ENCODE measurements at places on chromosomes 7 and 10.

- DNase-seq, result no peak
Measured at GRCh38 chr10:80476685-80477084, 22.6 kb downstream of the TSPAN14 start.

GRCh38 chr10:57506414-57507094 is 761.1 kb downstream of the IPMK start:
- no peak for DNase-seq

DNA sequence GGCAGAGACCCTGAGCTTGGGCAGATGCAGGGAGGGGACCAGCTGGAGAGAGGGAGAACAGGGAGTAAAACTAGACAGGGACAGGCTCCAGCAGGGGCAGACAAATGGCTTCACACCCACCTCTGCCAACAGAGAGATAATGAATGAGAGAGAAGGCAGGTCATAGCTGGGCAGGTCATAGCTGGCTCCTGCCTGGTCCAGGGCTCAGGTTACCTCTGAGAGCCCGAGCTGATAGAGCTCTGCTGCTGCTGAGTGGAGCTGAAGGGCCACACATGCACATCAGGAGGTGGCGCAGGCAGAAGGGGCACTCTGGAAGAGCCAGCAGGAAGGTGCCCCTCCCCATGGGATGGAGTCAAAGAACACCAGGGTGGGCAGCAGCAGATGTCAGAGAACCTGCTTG is 154.2 kb downstream of the GFRA1 start:
- DNase-seq, result no peak

DNA sequence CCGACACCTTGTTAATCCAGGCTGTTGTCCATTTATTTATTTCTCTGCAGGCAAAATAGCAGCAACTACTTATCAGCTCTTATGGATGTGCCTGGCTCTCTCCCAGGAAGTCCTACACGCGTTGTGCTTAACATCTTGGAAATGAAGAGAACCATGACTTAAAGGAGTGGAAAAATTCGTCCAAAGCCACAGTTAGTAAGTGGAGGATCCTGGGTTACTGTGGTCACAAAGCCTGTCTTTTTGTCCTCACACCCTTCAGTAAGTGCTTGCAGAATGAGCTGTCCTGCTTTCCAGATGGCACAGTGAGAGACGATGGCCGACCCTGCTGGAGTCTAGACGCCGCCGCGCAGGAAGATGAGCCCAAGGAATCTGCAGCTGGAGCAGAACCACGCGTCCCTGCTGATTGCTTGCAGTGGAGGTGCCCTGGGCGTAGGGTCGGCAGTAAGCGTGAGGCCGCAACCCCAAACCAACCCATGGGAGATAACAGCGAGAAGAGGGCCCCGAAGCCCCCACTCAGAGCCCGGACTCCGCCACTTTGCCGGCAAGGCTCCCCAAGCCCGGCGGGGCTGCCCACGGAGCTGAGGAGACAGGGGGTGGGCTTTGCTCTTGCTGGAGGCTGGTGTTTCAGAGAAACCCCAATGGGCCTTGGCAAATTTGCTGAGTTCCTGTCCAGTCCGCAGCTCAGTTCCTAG is 178.6 kb downstream of the CXCL12 start:
- no peak for DNase-seq

GRCh38 chr10:184174-184573 is 48.9 kb downstream of the ZMYND11 start:
- no peak for DNase-seq

DNA sequence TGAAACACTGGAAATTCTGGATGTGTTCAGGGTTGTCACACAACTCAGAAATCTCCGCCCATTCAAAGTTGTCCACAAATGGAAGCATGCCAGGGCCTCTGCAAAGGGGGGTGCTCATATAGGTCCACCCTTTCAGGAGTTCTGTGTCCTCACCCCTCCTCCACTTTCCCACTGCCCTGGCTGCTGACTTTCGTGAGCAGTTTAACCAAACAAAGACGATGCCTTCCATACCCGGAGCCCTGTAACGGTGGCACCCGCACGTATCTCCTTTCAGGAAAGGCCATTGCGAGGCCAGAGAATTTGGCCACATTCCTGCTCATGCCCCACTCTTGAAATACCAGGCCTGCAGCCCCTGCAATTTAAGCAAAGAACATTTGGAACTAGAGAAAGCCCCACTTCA is 1.4 kb downstream of the CPXM2 start:
- no peak for DNase-seq

DNA sequence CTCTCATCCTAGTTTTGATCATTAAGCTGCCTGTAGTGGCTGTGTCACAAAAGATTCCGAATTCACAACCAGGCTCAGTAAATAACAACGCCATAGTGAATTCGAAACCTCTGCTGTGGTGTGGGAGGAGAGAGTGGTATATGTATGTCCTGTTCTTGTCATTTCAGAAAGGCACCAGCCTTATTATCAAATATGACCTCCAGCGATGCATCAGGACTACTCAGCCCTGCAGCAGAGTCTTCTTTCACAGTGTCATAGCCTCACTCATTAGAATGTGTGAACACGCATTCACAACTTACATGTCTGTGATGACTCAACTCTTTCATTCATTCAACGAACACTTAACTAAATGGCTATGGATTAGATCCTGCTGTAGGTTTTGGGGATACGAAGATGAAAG is 15.3 kb downstream of the AOC1 start:
- DNase-seq, result no peak

- DNase-seq, result no peak
Measured at GRCh38 chr7:115868369-115868768, 162.2 kb downstream of the TFEC start.

DNA sequence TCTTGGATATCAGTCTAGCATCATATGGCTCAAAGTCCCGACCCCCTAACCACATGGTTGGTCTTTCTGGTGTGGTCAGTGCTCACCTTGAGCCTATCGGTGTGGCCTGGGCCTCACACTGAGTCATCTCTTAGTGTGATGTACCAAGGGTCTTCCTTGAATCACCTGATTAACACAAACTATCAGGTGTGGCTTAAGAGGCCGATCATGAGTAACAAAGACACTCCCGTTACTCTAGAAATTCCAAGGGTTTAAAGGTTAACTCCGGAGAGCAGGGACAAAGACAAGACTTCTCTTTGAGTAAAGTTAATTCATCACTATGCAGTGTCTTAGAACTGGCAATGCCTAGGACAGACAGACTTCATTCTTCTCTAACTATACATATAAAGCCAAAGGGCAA is 52.3 kb upstream of the ARMC3 start:
- no peak for DNase-seq

DNA sequence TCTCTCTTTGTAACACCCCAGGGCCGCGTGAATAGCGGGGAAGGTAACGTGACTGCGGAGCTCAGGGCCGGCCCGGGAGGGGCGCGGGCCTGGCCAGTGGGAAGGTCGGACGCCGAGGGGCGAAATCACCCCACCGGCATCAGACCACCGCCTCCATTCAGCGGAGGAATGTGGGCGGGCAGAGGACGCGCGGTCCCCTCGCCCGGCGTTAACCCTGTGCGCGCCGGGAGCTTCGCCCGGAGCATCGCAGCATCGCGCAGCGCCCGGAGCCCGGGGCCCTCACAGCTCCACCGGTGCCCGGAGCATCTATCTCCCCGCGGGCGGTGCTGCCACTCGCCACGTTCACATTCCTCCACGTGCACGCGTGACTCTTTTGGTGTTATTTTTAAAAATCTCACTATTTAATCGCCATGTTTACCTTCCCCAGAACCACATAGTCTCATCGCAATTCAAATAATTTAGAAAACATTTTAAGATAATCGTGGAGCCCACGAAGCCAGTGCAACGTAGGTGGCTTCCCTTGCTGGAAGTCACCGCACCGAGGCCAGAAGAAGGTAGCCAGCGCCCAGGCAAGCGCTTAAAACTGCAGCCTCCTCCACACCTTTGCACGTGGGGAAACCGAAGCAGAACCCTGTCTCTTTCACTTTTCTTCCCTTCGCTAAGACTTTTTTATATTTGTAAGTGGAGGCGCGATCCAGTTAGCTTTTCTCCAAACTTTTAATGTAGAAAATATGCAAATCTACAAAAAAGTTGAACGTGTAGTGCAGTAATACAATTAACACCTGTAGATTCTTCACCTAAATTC is 21.8 kb downstream of the FGFBP3 start:
- DNase-seq, result peak; percentile 42

- no peak for DNase-seq
Measured at GRCh38 chr7:53504914-53505313, 469.5 kb downstream of the POM121L12 start.

DNA sequence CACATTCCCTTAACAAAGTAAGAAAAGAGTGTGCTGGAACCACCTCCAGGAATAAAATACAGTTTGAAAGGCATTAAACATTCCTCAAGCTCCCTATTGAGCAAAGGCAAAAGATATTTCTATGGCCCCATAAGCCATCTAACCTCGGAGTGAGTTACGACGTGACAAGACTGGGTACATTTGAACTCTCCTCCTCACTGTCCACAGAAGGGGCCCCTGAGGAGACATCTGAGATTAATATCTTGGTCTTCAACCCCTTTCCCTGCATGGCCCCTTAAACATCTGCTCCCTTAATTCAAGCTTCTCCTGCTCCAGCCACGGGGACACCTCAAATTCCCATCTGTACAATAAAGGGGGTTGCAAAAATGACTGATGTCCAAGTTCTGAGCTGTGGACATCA is 526 bp downstream of the GIMAP1 start:
- no peak for DNase-seq

DNA sequence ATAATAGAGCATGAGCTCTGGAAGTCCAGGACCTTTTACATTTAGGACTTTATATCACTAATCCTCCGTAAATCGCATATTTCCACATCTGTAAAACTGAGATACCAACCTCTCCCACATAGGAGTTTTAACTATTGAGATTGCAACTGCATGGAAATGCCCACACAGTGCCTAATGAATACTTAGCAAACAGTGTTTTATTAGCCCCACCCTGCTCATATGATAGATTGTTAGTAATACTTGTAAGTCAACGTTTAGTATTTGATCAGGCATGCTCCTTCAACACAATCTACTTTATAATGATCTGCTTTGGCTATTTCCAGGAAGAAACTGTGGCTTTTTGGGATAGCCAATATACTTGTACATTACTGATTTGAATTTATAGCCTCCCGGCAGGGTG is 8.5 kb downstream of the PDZD8 start:
- no peak for DNase-seq

- DNase-seq, result peak; percentile 50
Measured at GRCh38 chr10:78375854-78376785, 342.5 kb downstream of the RPS24 start.

GRCh38 chr7:101664436-101664835 is 35.3 kb upstream of the MYL10 start:
- no peak for DNase-seq

- DNase-seq, result no peak
Measured at GRCh38 chr10:132193907-132194552, 7.3 kb downstream of the DPYSL4 start.

- DNase-seq, result peak; percentile 76
Measured at GRCh38 chr7:67484244-67484751, 487.7 kb downstream of the TYW1 start.

DNA sequence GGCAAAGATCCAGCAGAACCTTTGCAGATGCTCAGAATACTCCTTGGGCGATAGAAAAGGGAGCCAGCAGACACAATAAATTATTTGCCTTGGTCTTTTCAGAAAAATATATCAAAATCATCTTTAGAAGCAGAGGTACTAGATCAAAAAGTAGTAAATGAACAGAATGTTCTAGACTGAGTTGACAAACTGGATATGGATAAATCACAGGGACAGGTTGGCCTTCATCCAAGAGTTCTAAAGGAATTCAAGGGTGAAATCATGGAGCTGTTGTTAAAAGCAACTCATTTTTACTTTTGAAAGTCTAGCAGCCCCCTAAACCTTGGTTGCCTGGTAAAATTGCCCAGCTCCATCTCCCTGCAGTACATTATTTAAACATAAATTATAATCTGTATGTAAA is 99.1 kb downstream of the PLCE1 start:
- no peak for DNase-seq

GRCh38 chr7:14841086-14841485 is 61.5 kb downstream of the DGKB start:
- DNase-seq, result no peak

GRCh38 chr7:144500225-144500624 is 96.7 kb upstream of the NOBOX start:
- no peak for DNase-seq

GRCh38 chr7:92528188-92528957 is at the start of the genes PEX1 and RBM48:
Gene PEX1 (minus strand): TSS chr7:92528520. CDS start chr7:92528435, 85 bp downstream.
Gene RBM48 (plus strand): TSS chr7:92528795. CDS start chr7:92528814, 19 bp downstream.
- DNase-seq, result peak; percentile 99

DNA sequence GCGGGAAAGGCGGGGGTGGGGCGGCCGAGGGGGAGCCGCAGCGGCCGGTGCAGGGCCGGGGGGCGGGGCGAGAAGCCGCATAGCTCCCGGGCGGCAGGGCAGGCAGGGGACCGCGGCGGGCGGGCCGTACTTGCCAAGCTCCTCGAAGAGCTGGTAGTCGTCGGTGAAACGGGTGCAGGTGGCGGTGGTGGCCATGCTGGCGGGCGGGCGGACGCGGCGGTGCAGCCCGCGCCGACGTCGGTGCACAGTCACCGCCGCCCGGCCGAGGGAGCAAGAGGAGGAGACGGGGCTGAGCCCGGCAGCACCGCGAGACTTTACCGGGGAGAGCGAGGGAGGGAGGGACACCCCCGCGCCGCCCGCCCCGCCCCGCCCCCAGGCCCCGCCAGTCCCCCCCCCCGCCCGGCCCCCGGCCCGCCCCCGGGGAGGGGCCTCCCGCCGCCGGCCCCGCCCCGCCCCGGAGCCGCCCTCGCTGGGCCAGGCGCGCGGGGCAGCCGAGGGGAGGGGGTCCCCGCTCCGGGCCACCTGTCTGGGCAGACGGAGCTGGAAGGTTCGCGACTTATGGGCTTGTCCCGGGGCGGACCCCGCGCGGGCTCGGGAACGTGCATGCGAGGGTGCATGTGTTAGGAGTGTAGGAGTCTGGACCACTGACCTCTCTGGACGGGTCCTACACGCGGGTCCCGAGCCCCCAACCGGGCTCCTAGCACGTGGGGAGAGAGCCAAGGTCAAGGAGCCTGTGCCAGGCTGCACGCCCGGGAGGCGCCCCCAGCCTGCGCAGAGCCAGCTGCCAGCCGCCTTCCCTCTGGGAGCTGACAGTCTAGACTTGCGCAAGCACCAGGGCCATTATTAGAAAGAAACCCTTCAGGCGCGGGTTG is at the start of gene CAMK2G:
Gene CAMK2G, minus strand, starts transcription at position 289 of the 872 bp plus-strand sequence. Its CDS starts 94 bp downstream, at position 195.
- DNase-seq, result peak; percentile 77

DNA sequence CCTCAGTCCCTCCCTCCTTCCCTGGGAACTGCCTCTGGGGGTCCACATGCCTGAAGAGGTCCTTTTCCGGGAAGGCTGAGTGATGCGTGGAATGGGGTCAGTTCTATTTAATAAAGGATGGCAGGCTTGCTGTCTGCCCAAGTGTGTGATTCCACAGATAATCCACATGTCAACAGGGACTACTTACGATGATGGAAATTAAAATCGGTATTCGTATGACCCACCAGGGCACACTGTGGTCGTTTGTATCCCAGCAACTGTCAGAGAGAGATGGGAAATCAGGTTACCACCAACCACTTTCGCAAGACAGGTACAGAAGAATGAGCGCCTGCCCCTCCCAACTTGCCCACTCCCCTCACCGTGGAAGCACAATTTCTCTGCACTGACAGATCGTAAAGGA is 110.3 kb downstream of the VIPR2 start:
- DNase-seq, result no peak

GRCh38 chr7:138226001-138226476 is 149.8 kb downstream of the AKR1D1 start:
- DNase-seq, result no peak

- DNase-seq, result no peak
Measured at GRCh38 chr7:31664890-31665289, 22.1 kb upstream of the PPP1R17 start.

All from G401 (cell line).